Aorta (tissue), 5 donors: ENCODE measurements at places on chromosomes 7 and 10. TPM values are rescaled to one million over a fixed set of nuclear protein-coding genes. Genes with fewer than 3 reads are reported as not detected.

DNA sequence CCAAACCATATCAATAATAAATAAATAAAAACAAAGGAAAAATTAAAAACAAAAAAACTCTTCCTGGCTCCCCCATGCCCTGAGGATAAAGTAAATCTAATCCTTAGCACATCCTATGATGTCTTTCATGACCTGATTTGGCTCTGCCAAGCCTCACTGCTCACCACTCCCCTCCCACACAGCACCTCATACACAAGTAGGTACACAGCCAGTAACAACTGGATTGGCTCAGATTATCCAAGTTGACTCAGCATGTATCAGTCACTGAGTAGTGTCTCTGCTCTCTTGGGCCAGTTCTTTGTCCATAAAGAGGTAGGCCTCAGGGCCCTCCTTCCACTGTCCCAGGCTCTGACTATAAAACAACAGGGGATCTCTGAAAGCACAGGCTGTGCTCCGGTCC, 99.6 kb downstream of the STRA8 start:
- no peak for DNase-seq

GRCh38 chr7:66557214-66558200, 71.2 kb upstream of the KCTD7 start:
- peak; percentile 79 for DNase-seq

DNA sequence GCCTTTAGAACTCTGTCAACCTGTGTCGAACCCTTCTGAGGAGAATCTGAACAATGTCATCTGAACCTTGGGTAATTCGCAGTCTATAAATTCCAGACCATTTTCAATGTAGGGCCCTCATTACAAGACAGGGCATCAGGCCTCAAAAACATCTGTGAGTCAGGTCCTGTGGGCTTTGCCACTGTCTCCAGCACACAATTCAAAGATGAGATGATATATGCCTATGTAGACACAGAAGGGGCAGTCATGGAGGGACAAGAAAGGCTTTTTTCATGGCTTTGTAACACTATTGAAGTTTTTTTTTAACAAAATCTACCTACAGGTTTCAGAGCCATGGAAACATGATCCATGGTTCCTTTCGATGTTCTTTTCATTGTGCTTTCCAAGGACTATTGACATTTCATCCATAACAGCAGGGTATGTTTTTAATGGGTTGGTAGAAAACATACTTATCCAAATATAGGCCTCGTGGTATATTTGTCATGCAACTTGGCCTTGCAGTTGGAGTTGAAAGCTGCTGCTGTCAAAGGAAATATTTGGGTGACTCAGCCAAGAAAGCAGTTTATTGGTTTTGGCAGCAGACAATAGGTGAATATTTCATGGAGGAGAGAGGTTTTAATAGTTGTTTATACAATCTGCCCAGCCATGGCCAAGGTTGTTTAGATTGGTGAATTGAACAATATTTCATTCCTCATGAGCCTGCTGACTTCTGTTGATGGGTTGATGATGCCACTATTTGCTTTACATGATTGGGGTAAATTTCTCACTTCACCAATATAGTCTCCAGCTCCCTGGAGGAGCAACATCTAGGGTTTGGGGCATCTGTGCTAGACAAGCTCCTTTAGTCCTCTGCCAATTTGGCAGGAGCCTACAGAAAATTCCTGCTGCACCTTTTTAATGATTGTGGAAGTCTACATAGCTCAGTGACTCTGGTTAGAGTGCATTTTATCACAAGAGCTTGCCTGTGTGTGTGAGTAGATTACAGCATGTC, 158.4 kb upstream of the TMEM72 start:
- DNase-seq, result no peak

Gene UNCX
- not detected for total RNA-seq

DNA sequence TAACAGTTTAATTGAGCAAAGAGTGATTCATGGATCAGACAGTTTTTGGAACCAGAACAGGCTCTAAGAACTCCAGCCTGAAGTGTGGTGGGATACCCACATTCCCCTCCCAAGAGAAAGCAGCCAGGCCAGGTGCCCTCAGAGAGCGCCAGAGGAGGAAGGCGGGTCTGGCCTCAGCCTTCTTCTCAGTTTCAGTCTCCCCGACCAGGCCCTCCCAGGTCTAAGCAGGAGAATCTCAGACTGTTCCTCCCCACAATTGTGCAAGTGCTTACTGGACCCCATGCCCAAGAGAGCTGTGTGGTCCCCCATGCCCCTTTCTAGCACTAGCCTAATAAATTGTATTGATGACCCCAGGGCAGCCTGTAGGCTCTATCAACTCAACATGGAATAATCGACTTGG, 25.6 kb downstream of the PPIF start:
- no peak for DNase-seq

GRCh38 chr7:151252961-151253711, 4.6 kb upstream of the SMARCD3 start:
- DNase-seq, result no peak

DNA sequence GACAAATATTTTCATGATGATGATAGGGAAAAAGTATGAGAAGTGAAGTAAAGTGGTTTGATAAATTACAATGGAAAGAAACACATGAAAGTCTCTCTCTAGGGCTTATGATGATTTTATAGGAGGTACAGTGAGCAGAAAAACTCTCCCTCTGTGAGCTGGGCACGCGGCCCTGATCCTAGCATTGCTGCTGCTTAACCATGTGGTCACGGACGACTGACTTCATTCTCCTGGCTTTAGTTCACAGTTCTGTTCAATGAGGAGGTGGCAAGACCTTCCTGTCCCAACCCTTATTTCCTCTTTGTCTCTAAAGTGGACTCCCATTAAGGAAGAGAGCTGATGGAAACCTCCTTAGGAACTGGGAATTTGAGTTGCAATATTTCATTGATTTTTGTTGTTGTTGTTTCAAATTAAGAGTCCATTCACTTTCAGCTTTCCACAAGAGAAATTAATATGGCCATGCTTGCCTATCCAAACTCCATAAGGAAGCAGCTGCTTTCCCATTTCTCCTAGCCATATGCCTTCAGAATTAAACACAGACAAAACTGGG, 8.2 kb upstream of the PON3 start:
- no peak for DNase-seq
